ENCODE measurements at places on chromosomes 6 and 20.

- no peak for DNase-seq
Measured at GRCh38 chr6:90586546-90586835, 381 bp downstream of the MAP3K7 start.

GRCh38 chr6:154404791-154405400, 48.3 kb upstream of the IPCEF1 start:
- DNase-seq: peak; percentile 66

GRCh38 chr6:169288591-169288990, 34.9 kb upstream of the THBS2 start:
- DNase-seq: no peak

DNA sequence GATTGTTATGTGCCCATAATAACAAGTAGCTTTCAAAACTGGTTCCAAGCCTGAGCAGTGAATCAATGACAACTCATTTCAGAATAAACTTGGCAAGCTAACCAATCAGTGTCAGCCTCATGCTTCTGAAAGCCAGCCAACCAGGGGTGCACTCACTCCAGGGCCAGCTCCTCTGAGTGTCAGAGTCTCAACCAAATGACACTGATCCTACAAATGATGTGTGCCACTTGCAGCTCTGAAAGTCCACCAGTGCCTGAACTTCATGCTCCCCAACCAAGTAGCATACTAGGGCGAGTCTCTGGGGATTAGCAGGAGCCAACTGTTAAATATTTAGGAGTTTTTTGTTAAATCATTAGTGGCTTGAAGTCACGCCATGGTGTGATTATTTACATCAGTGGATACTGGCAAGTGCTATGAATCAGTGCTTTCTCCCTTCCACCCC, 4.5 kb downstream of the IYD start:
- DNase-seq: no peak

- DNase-seq: peak; percentile 66
Measured at GRCh38 chr20:36098364-36098763, 56.2 kb upstream of the EPB41L1 start.

GRCh38 chr20:57940868-57941522, 231.2 kb upstream of the PMEPA1 start:
- no peak for DNase-seq

- DNase-seq: no peak
Measured at GRCh38 chr6:151230277-151230577, 9.5 kb upstream of the AKAP12 start.

GRCh38 chr20:5595744-5596143, 154.5 kb upstream of the SHLD1 start:
- DNase-seq: no peak

DNA sequence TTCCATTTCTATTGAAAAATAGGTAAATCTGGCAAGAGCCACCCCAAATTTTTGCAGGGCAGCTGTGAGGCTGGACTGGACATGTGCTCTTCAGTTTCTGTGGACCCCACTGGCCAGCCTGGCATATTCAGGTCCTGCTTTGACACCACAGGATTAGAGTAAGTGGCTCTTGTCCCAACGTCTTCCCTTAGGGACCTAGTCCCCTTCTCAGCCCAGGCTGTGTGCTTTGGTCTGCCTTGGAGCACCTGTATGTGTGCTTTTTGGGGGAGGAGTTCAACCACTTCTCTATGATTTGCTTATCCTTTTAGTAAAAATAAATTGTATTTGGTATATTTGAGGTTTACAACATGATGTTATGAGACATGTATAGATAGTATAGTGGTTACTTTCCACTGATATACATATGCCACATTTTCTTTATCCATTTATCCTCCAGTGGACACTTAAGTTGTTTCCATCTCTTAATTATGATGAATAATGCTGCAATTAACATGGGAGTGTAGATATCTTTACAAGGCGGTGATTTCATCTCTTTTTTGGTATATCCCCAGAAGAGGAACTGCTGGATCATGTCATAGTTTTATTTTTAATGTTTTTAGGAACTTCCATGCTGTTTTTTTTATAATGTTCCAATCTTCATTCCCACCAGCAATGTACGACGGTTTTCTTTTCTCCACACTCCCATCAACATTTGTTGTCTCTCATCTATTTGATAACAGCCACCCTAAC, 167.8 kb upstream of the UST start:
- DNase-seq: no peak

DNA sequence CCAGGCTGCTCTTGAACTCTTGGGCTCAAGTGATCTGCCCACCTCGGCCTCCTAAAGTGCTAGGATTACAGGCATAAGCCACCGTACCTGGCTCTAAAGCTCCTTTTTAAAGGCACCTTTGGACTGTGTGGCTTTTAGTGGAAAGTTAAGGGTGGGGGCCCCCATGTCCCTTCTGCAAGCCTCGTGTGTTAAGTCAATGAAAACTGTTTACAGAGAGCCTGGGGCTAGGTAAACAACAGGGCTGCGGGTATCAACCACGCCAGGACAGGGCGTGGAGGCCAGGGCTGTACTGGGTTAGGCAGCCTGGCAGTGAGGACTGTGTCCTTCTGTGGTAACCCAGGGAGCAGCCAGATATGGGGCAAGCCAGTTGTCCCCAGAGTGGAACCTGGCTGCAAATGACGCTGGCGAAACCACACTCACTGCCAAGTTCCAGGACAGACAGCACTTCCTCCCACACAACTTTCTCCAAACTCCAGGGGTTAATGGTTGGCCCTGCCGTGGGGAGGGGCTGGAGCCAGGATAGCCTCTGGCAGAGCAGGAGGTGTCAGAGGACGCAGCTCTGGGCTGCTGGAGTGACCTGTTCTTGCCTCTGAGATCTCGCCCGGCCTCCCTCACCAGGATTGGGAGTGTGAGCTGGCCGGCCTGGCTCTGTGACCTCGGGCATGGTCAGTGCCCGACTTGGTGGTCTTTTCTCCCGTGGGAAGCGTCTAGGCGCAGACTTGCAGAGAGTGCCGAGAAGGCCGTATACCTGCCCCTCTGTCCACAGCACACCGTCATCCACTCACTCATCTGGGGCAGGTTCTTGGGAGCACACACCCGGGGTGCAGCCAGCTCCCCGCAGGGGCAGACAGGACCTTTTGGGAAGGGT, 3.2 kb downstream of the SLC17A9 start:
- no peak for DNase-seq

GRCh38 chr6:15751721-15752350, 89.0 kb upstream of the DTNBP1 start:
- DNase-seq: no peak

GRCh38 chr6:169654598-169655391, 47.0 kb downstream of the WDR27 start:
- peak; percentile 79 for DNase-seq

Measured in umbilical cord (tissue), 2 donors.